ENCODE measurements at places on chromosomes 3 and 15. TPM values are rescaled to one million over a fixed set of nuclear protein-coding genes. Genes with fewer than 3 reads are reported as not detected.

DNA sequence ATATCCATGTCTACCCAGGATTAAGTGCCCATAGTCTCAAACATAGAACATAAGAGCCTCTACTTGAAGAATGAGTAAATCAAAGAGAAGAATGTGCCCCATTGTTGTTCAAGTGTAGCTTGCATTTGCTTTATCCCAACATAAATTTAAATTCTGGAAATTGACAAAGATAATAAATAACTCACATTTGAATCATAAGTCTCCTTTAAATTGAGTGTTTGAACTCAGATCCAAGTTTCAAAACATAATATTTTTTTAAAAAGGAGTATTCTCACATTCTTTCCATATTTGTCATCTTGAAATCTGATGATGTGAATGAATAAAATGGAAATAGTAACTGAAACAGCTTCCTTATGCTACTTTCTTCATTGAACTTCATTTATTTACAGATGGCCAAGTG lies 135.2 kb downstream of the MECOM start:
- H3K4me1 ChIP-seq = no peaks in the 10 kb centered on the region
- H3K4me3 ChIP-seq = no peak overlapping the region
- DNase-seq = no peak
- H3K27me3 ChIP-seq = no peaks in the 10 kb centered on the region

DNA sequence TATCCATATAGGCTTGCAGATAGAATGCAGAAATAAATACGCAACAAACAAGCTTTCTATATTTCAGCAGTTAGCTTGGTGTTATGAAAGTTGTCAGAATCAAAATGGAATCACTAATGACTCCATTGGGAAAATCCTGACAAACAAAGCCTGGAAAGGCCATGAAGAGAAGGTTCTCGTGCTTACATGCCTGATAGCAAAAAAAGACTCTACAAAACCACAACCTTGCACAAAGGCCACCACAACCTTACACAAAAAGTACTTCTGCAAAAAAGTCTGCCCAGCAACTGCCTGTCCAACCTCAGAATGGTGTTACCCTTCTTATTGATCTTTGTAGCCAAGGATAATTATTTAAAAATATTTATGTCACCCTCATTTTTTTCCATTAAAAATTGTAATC lies 14.4 kb upstream of the PLSCR1 start:
- H3K36me3 ChIP-seq = no peaks in the 10 kb centered on the region
- H3K4me3 ChIP-seq = no peak overlapping the region
- no peak overlapping the region for H3K27ac ChIP-seq
- H3K4me1 ChIP-seq = no peaks in the 10 kb centered on the region
- no peaks in the 10 kb centered on the region for H3K27me3 ChIP-seq
- no peak for DNase-seq

DNA sequence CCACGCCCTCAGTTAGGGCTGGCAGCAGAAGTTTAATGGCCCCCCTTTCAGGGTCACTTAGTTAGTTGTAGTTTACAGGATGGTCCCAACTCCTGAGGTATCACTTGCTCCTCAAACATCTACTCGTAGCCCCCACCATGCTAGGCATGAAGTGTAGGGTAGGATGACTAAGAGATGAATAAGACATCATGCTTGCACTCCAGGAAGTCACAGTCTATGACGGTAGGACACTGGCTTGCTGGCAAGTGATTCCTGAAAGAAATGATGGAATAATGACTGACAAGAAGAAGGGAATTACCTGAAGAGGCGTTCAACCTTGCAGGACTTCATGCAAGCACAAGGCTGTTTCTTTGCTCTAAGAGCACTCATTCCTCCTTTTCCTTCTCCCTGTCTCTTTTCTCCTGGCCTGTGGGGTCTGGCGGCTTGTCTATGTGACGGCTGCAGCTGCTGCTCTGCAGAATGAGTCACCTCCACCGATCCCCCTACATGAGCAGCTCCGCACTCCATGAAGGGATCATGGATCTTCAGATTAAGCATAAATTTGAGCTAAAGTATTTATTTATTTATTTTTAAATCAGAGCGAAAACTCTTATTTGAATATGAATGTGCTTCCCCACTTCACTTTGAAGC lies 82.9 kb upstream of the BOC start:
- no peaks in the 10 kb centered on the region for H3K4me1 ChIP-seq
- DNase-seq = no peak
- no peak overlapping the region for H3K4me3 ChIP-seq
- no peak overlapping the region for H3K27ac ChIP-seq
- no peaks in the 10 kb centered on the region for H3K36me3 ChIP-seq

Gene PLXND1
- total RNA-seq = 0.56 TPM

GRCh38 chr15:82093774-82094211 lies 48.0 kb upstream of the MEX3B start:
- H3K27me3 ChIP-seq = no peaks in the 10 kb centered on the region
- DNase-seq = no peak
- no peak overlapping the region for H3K4me3 ChIP-seq
- H3K27ac ChIP-seq = no peak overlapping the region
- H3K4me1 ChIP-seq = no peaks in the 10 kb centered on the region

DNA sequence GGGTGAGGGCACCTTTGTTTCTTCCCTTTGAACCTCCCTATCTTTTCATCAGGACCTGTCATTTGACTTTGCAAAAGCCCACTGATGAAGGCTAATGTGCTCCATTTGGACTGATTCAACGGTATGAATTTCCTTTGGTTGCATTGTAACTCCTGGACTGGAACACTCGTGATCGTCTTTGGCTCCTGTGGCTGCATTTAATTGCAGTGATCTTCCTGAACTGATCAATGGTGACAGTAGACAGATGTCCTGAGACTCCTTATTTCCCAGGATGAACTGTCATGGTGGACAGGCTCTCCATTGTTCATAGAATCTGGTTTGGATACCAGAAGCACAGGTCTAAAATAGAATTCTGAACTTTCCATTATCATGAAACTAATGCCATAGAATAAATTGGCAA lies 224.8 kb upstream of the GAP43 start:
- no peaks in the 10 kb centered on the region for H3K27me3 ChIP-seq
- H3K4me3 ChIP-seq = no peak overlapping the region
- H3K36me3 ChIP-seq = no peaks in the 10 kb centered on the region
- H3K4me1 ChIP-seq = no peaks in the 10 kb centered on the region
- no peak overlapping the region for H3K27ac ChIP-seq

Gene ZNF502
- 4.3 TPM for total RNA-seq

Gene FILIP1L
- 6.7 TPM for total RNA-seq

DNA sequence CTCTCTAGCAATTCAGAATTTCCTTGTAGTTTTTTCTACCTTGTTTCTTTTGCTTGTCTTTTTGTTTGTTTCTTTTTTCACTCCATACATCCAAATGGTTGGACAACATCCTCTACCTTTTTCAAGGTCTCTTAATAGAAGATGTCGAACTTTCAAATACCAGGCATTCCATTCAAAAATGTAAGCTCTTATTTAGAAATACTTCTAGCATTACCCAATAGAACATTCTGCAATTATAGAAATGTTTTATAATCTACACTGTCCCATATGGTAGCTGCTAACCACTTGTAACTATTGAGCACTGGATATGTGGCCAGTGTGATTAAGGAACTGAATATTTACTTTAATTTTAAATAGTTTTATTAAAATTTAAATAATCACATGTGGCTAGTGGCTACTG lies 196.2 kb upstream of the MRPL3 start:
- H3K4me3 ChIP-seq = no peak overlapping the region
- H3K36me3 ChIP-seq = no peaks in the 10 kb centered on the region
- H3K27me3 ChIP-seq = no peaks in the 10 kb centered on the region

GRCh38 chr3:16363636-16364035 lies 98.6 kb downstream of the OXNAD1 start:
- no peak overlapping the region for H3K4me3 ChIP-seq
- H3K36me3 ChIP-seq = no peaks in the 10 kb centered on the region
- H3K27ac ChIP-seq = no peak overlapping the region
- no peaks in the 10 kb centered on the region for H3K4me1 ChIP-seq
- no peak for DNase-seq
- H3K27me3 ChIP-seq = no peaks in the 10 kb centered on the region

Measured in naive thymus-derived CD4-positive, alpha-beta T cell (primary cell).